ENCODE measurements at places on chromosomes 7 and 10. TPM values are rescaled to one million over a fixed set of nuclear protein-coding genes. Genes with fewer than 3 reads are reported as not detected.
A peak's percentile ranks its signal among the peaks of the same experiment; 100 is the strongest.

The UNCX gene
- not detected for total RNA-seq

The PAPOLB gene
- 0.38 TPM for total RNA-seq

The GIMAP5 gene
- total RNA-seq, result 11.0 TPM

The ATP5F1C gene
- total RNA-seq, result 380 TPM

The CPVL gene
- total RNA-seq, result 24.1 TPM

The SFRP5 gene
- 2.7 TPM for total RNA-seq

The URGCP gene
- total RNA-seq, result 20.7 TPM

The MTPN gene
- total RNA-seq, result 161 TPM

The GRM8 gene
- total RNA-seq, result 0.57 TPM

The WAPL gene
- total RNA-seq, result 44.4 TPM

- H3K36me3 ChIP-seq, result no peaks in the 10 kb centered on the region
- peaks cover 3% of the 10 kb centered on the region for H3K27me3 ChIP-seq
- no peak overlapping the region for H3K27ac ChIP-seq
- no peaks in the 10 kb centered on the region for H3K4me1 ChIP-seq
- DNase-seq, result no peak
Observed at GRCh38 chr7:108270385-108271015, 140.3 kb upstream of the LAMB4 start.

GRCh38 chr7:105532709-105533460 lies 884 bp downstream of the RINT1 start:
- H3K4me3 ChIP-seq, result peak overlapping the region; percentile 88
- DNase-seq, result no peak
- H3K27ac ChIP-seq, result peak overlapping the region; percentile 94
- H3K36me3 ChIP-seq, result peaks cover 4% of the 10 kb centered on the region
- no peaks in the 10 kb centered on the region for H3K27me3 ChIP-seq

DNA sequence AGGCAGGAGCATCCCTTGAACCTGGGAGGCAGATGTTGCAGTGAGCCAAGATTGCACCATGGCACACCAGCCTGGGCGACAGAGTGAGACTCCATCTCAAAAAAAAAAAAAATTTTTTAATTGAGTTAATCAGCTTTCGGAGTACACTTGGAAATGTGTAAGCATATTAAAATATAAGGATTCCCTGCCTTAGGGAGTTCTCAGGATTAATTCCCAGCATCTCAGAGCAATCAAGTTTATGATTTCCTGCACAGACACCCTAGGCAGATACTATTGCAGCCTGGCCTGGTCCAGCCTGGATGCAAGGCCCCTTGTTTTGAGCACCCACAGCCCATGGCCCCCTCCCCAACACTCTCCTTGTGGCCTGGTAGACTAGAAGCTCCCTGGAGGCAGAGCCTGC lies 39.8 kb downstream of the GFRA1 start:
- DNase-seq, result no peak
- H3K4me3 ChIP-seq, result no peak overlapping the region
- H3K4me1 ChIP-seq, result no peaks in the 10 kb centered on the region
- no peaks in the 10 kb centered on the region for H3K36me3 ChIP-seq
- H3K27me3 ChIP-seq, result no peaks in the 10 kb centered on the region

GRCh38 chr10:72793752-72794151 lies 99.8 kb upstream of the OIT3 start:
- no peaks in the 10 kb centered on the region for H3K27me3 ChIP-seq
- H3K27ac ChIP-seq, result no peak overlapping the region
- H3K4me1 ChIP-seq, result no peaks in the 10 kb centered on the region
- DNase-seq, result no peak
- H3K36me3 ChIP-seq, result no peaks in the 10 kb centered on the region

- H3K4me3 ChIP-seq, result no peak overlapping the region
- H3K27me3 ChIP-seq, result no peaks in the 10 kb centered on the region
- no peaks in the 10 kb centered on the region for H3K4me1 ChIP-seq
- no peak overlapping the region for H3K27ac ChIP-seq
- no peak for DNase-seq
- H3K36me3 ChIP-seq, result no peaks in the 10 kb centered on the region
Observed at GRCh38 chr7:16471933-16472332, 6.4 kb upstream of the SOSTDC1 start.

DNA sequence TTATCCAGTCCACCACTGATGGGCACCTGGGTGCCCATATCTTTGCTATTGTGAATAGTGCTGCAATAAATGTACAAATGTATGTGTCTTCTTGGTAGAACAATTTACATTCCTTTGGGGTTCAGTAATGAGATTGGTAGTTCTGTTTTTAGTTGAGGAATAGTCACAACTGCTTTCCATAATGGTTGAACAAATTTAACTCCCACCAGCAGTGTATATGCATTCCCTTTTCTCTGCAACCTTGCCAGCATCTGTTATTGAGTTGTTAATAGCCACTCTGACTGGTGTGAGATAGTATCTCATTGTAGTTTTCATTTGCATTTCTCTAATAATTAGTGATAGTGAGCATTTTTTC lies 27.8 kb downstream of the COA1 start:
- no peak overlapping the region for H3K27ac ChIP-seq
- DNase-seq, result no peak
- H3K36me3 ChIP-seq, result peaks cover 13% of the 10 kb centered on the region
- peaks cover 3% of the 10 kb centered on the region for H3K4me1 ChIP-seq
- H3K27me3 ChIP-seq, result no peaks in the 10 kb centered on the region

DNA sequence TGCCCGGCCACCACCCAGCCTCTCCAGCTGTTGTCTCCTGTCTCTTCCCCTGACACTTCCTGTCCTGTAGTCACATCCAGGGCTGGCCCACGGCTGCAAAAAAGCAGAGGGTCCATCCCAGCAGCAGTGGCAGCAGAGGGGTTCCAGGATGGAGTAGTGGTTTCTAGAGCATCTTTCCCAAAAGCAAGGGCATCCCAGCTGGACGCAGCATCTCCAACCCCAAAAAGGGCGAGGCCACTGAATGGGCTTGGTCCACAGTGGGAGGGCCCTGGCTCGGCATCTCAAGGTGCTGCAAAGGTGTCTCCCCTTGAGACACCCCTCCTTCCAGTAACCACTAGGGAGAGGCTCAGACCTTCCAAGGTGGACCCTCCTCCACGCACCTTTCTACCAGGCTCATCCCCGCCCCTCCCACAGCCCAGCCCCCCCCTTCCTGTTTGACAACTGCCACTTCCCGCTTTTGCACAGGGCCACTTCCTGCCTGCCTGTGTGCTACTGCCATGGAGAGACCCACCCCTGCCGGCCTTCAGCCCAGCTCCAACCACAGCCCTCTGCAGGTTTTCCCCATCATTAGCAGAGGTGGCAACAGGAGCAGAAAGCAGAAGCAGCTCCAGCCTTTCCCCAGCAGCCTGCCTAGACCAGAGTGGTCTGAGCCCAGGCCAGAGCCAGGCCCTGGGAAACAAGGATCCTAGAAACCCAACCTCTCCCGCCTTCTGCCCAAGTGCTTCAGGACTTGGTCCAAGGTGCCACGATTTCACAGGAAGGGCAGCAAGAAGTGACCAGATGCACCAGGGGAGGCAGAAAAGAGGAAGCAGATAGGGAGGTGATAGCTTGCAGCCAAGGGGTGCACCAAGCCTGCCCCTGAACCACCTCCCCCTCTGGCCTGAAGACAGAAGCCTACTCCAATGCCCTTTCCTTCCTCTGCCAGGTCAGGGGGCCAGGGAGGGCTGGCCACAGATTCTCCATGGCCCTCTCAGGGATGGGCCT lies 8.6 kb downstream of the CAMK2G start:
- H3K27ac ChIP-seq, result peak overlapping the region; percentile 89
- H3K4me1 ChIP-seq, result peaks cover 17% of the 10 kb centered on the region
- H3K4me3 ChIP-seq, result no peak overlapping the region
- no peaks in the 10 kb centered on the region for H3K27me3 ChIP-seq
- H3K36me3 ChIP-seq, result peaks cover 97% of the 10 kb centered on the region

DNA sequence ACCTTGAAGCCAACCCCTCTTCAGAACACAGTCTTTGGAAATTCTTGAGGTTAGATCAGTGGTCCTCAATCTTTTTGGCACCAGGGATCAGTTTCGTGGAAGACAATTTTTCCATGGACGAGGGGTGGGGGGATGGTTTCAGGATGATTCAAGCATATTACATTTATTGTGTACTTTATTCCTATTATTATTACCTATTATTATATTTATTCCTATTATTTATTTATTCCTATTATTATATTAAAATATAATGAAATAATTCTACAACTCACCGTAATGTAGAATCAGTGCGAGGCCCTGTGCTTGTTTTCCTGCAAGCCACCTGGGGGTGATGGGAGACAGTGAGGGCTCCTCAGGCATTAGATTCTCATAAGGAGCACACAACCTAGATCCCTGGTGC lies 17.9 kb downstream of the CAMK1D start:
- no peak overlapping the region for H3K27ac ChIP-seq
- H3K4me1 ChIP-seq, result no peaks in the 10 kb centered on the region
- no peaks in the 10 kb centered on the region for H3K36me3 ChIP-seq

DNA sequence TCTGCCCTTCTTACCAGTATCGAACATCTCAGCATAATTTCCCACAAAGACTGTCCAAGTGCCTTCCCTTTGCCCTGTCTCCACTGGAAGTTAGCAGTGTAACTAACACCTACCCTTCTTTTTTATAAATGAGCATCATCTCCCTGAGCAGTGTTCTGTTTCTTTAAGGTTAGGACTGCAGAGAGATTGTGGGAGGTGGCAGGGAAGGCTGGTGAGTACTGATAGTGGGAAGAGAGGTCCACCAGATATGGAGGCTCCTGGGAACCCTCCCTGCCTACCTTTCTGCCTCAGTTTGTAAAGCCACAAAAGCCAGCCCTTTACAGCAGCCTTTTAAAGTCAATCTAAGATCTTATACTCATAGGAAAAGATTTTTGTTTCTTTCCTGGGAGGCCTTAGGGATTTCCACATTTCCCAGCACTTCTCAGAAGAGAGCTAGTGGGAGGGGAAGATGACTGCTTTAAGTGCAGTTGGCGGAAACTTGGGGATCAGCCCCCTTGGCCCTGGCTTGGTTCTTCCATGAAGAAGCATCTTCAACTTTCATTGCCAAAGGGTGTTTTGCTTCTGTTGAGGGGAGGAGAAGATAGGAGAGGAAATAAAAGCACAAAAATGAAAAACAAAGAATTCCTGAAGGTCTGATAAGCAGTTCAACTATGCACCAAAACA lies 36.6 kb upstream of the CALD1 start:
- H3K4me1 ChIP-seq, result peaks cover 9% of the 10 kb centered on the region
- H3K27ac ChIP-seq, result peak overlapping the region; percentile 52

- H3K4me1 ChIP-seq, result peaks cover 11% of the 10 kb centered on the region
- no peaks in the 10 kb centered on the region for H3K27me3 ChIP-seq
- DNase-seq, result no peak
- H3K27ac ChIP-seq, result no peak overlapping the region
- H3K4me3 ChIP-seq, result no peak overlapping the region
Observed at GRCh38 chr10:112390125-112390703, 16.3 kb downstream of the ACSL5 start.

GRCh38 chr7:154744861-154745258 lies 258.1 kb downstream of the PAXIP1 start:
- H3K4me3 ChIP-seq, result no peak overlapping the region
- no peaks in the 10 kb centered on the region for H3K36me3 ChIP-seq
- H3K27me3 ChIP-seq, result no peaks in the 10 kb centered on the region
- no peak for DNase-seq
- no peaks in the 10 kb centered on the region for H3K4me1 ChIP-seq
- H3K27ac ChIP-seq, result no peak overlapping the region

DNA sequence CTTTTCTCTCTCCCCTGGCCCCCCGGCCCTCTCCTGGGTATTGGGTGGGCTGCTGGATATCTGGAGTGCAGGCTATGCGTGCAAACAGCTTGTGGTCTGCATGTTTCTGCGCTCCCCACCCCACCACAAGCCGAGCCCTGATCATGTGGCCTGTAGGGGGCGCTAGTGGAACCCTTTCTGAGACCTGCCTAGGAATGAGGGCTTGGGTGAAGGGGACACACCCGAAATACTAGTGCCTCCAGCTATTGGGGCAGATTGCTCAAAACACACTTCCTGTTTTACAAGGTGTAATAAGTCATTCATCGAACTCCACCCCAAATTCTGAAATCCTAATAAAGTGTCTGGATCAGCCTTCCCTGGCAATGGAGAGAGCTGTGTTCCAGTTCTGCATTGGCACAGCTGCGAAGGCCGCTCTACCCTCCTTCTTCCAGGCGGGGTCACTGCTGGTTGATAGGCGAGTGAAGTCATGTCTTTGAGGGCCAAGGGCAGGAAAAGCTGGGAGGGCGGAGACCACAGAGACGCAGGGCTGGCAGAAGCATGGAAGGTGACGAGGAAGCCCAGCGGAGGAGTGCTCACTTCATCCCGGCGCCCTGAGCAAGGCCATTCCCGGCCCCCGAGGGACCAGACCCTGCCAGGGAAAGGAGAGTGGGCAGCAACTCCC lies 19.8 kb upstream of the PRRT4 start:
- H3K27me3 ChIP-seq, result no peaks in the 10 kb centered on the region
- no peaks in the 10 kb centered on the region for H3K36me3 ChIP-seq
- no peak for DNase-seq
- peaks cover 26% of the 10 kb centered on the region for H3K4me1 ChIP-seq
- H3K4me3 ChIP-seq, result no peak overlapping the region

DNA sequence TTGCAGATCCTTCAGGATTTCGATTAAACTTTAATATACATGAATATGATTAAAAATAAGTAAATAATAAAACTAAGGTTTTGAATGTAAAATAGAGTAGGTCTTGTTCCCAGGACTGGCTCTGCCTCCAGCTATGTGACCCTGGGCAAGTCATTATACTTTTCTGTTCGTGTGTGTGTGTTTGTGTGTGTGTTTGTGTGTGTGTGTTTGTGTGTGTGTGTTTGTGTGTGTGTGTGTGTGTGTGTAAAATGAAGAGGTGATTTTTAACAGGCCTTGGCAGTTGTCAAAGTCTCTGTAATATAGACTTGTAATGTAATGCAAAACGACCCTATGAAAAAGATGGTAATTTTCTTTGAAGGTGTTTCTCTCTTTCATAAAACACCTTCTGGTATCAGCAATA lies 79.2 kb downstream of the HGF start:
- DNase-seq, result no peak
- H3K27ac ChIP-seq, result no peak overlapping the region
- no peak overlapping the region for H3K4me3 ChIP-seq
- no peaks in the 10 kb centered on the region for H3K27me3 ChIP-seq
- H3K36me3 ChIP-seq, result no peaks in the 10 kb centered on the region

DNA sequence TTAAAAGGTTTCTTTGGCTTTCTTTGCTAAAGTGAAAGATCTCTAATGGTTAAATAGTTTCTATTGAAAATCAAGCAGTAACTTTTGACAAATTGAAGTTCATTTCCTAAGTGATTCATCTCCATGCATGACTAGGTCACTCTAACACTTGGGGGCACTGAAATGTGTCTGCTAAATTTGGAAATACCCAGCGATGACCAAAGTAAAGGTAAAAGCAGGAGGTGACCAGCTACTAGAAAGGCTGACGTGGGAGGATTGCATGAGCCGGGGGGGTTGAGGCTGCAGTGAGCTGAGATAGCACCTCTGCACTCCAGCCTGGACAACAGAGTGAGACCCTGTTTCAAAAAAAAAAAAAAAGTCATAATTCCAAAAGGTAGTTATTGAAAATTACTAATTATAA lies 111.8 kb upstream of the GPR141 start:
- H3K36me3 ChIP-seq, result no peaks in the 10 kb centered on the region
- no peaks in the 10 kb centered on the region for H3K27me3 ChIP-seq
- no peaks in the 10 kb centered on the region for H3K4me1 ChIP-seq

DNA sequence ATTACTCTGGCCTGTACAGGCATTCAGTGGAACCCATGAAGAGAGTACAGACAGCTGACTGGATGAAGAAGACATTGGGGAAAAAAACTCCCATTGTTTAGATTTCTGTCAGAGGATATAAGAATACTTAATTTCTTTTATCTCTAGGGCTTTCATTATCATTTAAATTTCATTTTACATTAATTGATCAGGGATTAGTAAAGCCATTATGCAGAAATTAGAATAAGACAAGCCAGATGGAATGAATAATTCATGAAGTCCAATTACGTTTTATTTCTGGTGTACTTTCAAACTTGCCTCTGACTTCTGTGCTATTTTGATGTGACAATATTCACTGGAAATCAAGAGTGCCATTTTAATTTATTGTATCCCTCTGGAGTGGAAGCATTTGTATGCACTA lies 247.0 kb downstream of the SLC25A13 start:
- H3K36me3 ChIP-seq, result no peaks in the 10 kb centered on the region
- H3K4me3 ChIP-seq, result no peak overlapping the region
- H3K27me3 ChIP-seq, result peaks cover 4% of the 10 kb centered on the region
- DNase-seq, result no peak
- H3K27ac ChIP-seq, result no peak overlapping the region

All from esophagus squamous epithelium (tissue), 5 donors.